ENCODE measurements at places on chromosomes 12 and 14. TPM values are rescaled to one million over a fixed set of nuclear protein-coding genes. Genes with fewer than 3 reads are reported as not detected.

GRCh38 chr12:44863867-44864266 is 12.2 kb downstream of the NELL2 start:
- DNase-seq = no peak

DNA sequence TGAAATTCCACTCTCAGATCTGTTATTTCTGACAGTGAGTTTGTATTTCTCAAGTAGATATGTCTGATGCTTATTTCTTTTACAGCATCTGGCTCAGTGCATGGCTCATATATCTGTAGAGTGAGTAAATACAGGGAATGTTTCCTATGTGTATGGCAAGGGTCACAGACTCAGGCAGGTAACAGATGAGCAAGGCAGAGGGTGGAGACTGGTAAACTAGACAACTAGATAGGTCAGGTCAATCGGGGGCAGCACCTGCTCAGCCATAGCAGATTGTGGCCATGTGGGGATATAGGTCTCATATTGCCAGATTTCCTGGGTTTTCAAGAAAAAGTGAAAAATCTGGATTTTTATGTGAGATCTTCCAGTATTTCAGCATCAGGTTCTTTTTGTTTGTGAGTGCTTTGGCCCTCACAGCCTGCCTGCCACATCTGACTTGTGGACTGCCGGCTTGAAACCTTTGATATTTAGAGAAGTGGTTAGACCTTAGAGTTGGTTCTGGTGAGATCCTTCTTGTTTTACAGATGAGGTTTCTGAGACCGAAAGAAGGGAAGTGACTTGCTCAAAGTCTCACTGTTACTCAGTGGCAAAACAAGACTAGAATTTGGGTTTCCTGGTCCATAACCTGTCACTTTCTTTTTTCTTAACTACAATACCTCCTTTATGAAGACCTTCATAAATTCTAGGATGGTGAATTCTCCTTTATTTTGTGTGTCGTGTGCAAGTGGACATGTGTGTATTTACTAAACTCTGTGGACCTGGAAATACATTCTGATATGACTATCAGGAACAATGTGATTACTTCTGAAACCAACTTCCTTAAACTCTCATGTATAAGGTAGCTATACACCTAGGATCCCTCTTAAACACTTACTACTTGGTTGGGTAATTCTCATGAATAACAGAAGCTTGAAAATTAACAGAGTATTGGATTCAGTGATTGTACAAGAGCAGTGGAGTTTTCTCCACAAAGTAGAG is 34.4 kb downstream of the PROX2 start:
- DNase-seq = no peak

The FGF23 gene
- not detected for total RNA-seq

DNA sequence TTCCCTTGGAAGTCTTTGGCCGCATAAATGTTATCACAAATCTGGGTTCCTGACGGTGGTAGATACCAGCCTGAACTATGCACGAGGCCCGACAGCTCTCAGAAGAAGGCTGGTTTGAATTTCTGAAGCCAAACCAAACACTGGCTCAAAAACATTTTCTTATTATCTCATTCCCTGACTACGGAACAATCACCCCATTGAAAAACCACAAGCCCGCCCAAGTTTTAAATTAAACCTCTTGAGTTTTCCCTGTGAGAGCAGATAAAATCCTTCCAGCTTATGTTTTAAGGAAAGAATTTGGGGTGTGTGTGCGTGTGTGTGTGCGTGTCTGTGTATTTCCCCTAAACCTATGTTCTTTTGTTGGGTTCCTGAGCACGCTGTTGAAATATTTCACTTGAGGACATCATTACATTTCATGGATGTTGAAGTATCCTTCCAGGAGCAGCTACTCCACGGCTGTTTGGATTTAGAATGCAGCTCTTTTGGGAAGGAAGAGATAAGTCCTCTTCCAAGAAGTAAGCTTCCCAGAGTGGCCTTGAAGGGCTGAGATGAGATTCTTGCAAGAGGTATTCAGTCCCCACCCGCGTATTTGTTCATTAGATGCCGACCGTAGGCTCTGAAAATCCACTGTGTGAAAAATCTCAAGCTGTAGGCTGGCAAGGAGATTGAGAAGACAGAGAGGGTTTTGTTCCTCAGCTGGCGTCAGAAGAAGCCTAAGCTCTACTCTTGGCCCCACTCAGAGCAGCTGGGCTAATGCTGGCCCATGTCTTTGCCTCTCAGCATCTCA is 131.0 kb upstream of the NCOR2 start:
- DNase-seq = no peak

DNA sequence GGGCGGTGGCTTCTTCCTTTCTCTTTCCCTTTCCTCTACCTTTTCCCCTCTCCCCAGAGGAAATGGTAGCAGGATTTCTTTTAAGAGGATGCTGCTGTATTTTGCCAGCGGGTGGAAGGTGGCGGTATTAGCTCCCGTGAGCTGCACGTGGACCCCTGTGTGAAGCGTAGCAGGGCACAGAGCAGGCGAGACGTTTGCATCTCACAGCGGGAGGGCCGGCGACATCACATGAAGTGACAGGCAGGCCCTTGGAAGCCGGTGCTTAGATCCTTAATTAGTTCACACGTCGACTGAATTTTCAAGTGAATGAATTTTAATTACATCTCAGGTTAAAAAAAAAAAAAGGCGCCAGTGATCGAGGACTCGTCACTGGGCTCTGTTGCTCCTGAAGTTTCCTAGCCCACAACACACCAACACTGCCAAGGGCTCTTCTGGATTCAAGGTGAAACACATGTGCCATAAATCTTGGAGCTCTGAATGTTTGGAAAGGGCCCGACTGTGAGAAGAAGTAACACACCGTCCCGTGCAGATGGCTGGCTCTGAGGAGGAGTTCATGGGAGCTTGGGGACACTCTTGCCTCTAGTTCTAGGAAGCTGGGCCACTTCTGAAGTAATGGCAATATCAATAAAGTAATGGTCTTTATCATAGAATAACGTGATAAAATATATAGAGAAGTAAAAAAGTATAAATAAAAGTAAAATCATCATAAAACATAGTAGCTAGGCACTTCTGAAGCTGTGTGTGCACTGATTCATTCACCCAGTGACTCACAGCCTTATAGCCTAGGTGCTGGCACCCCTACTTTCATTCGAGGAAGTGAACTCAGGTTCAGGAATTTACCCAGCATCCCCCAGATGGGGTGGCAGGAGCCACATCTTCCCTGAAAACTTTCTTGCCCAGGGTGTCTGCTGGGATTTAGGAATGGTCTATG is 75.3 kb downstream of the AACS start:
- DNase-seq = no peak

- DNase-seq = no peak
These were observed at the start of gene TNFAIP2 for GRCh38 chr14:103122947-103123633. Gene TNFAIP2 (plus strand): TSS chr14:103123461. CDS start chr14:103126458, 2,997 bp downstream.

The NGB gene
- total RNA-seq = 4.9 TPM

The CCDC184 gene
- 18.8 TPM for total RNA-seq

The VASH1 gene
- 59.9 TPM for total RNA-seq

- DNase-seq = no peak
These were observed 39.0 kb upstream of the HIF1A start for GRCh38 chr14:61656341-61656740.

DNA sequence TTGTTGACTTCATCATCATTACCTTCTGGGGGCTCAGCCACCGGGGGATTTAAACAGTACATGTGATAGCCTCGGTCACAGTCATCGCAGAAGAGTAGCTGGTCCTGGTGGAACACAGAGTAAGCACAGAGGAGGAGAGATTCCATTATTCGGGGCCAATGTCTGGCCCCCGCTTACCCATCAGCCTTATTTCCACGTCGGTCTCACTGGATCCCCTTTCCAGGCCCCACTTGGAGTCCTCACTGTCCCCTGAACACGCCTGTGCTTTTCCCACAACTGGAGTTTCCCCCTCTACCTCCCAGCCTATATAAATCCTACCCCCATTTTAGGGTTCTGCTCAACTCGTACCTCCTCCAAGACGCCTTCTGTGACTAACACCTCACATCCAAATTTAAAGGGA is 274.0 kb downstream of the DPF3 start:
- DNase-seq = no peak

The P2RX2 gene
- not detected for total RNA-seq

The TAS2R43 gene
- total RNA-seq = 3.7 TPM

DNA sequence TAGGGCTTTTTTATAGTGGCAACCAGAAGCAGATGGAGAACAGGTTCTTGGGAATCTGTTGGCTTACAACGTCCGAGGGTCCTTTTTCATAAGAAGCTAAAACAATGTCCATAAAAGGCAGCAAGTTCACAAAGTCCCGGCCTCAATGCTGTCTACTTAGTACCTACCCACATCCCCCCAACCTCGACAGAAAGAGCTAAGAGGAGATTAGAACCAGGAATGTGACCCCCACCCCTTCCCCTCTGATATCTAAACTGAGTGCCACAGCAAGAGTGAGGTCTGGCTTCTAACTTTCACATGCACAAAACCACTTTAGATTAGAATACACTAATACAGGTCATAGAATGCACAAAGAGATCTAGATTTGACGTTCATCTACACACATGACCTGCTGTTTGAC is 4.5 kb downstream of the DPF3 start:
- DNase-seq = no peak

DNA sequence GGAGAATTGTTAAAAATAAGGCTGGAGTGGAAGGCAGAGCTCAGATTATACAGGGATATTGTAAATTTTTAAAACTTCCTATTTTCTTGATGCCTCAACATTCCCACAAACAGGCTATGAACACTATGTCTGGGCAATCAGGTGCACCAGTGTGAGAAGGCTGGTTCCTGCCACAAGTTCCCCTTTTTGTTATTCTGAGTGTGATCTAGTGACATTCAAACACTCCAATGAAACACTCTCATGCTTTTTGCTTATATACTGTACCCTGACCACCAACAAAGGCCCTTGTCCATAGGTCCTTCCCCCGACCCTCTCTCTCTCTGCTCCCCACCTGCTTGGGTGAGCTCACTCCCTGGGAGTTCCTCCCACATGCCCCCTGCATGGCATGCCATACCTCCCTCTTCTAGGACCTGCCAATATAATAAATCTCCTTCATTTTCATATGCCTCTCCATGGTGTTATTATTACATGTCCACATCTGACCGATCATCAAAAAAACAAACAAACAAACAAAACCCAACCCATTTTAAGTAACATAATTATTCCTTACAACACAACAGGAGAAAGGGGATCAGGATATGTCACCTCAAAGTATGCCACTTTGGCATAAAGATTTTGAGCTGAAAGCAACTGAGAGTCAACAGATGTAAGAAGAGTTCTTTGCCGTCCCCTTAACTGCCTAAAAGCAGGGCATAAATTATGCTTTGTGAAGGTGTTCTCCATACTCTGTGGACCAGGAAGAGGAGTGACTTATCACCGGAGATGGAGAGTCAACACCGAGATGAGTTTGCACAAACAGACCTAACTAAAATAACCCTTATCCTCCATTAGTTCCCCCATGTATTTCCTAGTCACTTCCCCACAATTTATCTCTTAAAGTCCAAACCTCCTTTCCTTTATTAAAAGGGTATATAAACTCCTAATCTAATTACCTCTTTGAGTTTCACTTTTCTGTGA is 42.5 kb upstream of the CATSPERB start:
- DNase-seq = no peak

The BCAT1 gene
- 48.5 TPM for total RNA-seq

- DNase-seq = no peak
These were observed 112.0 kb downstream of the SLC15A5 start for GRCh38 chr12:16165506-16165905.

DNA sequence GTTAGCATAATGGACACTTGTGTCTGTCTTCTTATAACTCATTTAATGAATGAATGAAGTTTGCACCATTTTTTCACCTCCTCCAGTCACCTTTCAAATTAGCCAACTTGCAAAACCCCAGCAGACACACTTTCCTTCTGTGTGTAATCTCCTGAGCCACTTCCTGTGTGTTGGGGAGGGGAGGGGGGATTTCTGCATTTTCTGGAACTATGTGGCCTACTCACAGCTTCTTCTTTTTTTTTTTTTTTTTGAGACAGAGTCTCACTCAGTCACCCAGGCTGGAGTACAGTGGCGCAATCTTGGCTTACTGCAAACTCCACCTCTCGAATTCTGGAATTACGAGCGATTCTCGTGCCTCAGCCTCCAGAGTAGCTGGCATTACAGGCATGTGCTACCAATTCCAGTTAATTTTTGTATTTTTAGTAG is 4.1 kb upstream of the SERPINA1 start:
- DNase-seq = no peak

The C14orf93 gene
- 4.5 TPM for total RNA-seq

The CCDC196 gene
- total RNA-seq = not detected

The RNASE1 gene
- 12.2 TPM for total RNA-seq

DNA sequence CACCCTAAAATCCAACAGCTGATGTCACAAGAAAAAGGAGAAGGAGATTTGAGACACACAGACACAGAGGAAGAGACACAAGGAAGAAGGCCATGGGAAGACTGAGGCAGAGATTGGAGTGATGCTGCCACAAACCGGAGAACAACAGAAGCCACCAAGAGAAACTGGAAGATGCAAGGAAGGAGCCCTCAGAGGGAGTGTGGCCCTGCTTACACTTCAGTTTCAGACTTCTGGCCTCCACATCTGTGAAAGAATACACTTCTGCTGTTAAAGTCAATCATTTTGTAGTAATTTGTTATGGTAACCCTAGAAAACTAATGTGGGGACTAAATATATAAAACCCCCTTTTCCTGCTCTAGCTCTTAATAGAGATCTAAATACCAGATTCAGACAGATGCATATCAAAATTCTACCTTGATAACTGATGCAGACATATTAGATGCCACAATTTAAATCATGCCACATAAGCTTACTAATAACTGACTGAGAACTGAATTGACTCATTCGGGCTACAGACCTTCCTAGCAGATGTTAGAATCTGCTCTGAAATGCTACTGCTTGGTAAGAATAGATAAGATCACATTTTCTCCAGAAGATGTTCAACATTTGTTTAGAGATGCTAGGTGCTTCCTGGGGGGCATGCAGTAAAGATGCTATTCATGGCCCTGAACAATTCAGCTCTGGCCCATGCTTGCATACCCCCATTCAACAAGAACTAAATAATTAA is 113.1 kb upstream of the CCND2 start:
- no peak for DNase-seq

DNA sequence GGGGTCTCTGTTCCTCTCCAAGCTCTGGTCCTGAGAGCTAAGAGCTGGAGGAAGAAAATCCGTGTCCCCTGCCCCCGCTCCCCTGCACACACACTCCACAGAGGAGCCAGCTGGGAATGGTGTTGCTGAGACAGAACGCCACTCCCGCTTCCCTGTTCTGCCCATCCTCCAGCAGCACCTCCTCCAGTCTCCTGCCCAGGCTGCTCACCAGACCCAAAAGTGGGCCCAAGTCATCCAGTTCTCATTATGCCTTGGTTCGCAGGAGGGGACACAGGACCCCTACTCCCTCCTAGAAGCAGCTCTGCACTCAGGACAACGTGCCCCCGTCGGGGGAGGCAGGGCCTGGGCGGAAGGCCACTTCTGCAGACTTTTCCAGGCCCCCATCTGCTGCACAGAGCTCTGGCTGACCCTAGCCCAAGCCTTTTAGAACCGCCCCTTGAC is 830 bp upstream of the TRMT61A start:
- no peak for DNase-seq

DNA sequence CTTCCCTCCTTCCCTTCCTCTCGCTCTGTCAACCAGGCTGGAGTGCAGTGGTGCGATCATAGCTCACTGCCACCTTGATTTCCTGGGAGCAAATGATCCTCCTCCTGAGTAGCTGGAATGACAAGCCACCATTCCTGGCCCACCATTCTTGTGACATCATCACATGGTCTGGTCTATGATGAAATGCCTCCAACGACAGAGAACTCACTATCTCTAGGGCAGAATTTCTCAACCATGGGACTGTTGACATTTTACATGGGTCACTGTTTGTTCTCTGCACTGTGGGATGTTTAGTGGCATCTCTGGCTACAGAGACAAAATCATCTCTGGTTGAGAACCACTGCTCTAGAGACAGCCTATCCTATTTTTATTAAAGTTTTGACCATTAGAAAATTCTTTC is 9.7 kb downstream of the VRK1 start:
- DNase-seq = no peak

The OR6S1 gene
- total RNA-seq = not detected
